ENCODE measurements at places on chromosomes 5 and 9.

DNA sequence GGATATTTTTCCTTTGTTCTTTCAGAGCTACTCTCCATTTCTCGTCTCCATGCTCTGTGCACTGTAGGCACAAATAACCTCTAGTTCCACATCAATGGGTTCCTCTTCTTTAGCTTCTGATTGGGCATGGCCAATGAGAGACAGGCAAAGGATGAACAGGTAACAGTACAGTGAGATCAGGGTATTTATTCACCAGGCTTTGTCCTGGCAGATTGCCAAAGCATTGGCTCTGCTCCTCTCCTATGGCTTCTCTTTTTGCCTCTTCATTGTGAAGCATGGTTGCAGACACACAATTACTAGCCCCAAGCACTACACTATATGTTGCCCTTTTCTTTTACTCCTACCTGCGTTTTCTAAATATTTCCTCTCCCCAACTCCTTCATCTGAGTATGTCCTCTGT lies 215.1 kb upstream of the ARRDC3 start:
- DNase-seq, result no peak

DNA sequence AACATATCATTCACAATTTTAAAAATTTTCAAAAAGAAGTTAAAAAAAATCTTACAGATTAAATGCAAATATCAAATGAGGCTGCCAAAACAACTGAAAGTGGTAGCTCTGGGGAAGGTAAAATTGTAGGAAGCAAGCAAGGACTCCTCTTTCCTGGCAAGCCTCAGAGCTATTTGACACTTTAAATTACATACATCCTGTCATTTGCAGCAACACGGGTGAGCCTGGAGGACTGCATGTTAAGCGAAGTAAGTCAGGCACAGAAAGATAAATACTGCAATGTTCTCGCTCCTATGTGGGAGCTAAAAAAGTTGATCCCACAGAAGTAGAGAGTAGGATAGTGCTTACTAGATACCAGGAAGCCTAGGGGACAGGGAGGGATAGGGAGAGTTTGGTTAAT lies 58.0 kb downstream of the LPAR1 start:
- no peak for DNase-seq

DNA sequence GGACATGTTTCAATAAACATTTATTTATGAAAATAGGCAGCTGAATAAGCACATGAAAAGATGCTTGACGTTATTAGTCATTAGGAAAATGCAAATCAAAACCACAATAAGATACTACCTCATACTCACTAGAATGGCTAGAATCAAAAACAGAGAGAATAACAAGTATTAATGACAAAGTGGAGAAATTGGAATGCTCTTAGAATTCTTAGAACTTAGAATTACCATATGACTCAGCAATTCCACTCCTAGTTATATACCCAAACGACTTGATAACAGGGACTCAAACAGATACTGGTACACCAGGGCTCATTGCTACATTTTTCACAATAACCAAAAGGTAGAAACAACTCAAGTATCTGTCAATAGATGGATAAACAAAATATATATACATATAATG lies 15.1 kb upstream of the TRIM36 start:
- no peak for DNase-seq

- no peak for DNase-seq
Observed at GRCh38 chr9:124662561-124662960, 108.5 kb downstream of the NR6A1 start.

- DNase-seq, result no peak
Observed at GRCh38 chr5:22593592-22593991, 259.6 kb downstream of the CDH12 start.

- peak; percentile 88 for DNase-seq
Observed at GRCh38 chr9:2809692-2810419, 34.0 kb downstream of the PUM3 start.

GRCh38 chr5:155004138-155004744 lies 9.3 kb upstream of the KIF4B start:
- DNase-seq, result no peak

DNA sequence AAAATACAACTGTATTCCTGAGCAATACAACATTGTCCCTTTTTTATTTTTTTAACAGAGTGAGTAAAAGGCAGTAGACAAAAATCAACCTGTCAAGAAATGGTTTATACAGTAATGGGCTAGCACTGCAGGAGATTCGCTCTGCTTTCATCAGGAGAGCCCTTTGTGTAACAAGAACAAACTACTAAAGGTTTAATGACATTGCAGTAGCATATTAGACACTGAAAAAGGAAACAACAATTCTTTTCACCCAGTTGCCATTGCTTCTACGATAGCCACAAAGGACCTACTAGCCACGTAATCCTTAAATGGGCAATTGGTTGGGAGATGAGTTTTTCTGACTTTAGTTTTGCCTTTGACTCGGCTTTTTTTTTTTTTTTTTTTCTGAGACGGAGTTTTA lies 319.8 kb upstream of the TRPM3 start:
- no peak for DNase-seq

GRCh38 chr9:110641293-110641692 lies 27.3 kb upstream of the MUSK start:
- DNase-seq, result peak; percentile 34

GRCh38 chr9:2427120-2427891 lies 194.3 kb upstream of the VLDLR start:
- no peak for DNase-seq

- no peak for DNase-seq
Observed at GRCh38 chr5:124581738-124582560, 164.5 kb downstream of the ZNF608 start.

- no peak for DNase-seq
Observed at GRCh38 chr5:115424030-115424429, 120.5 kb downstream of the FEM1C start.

DNA sequence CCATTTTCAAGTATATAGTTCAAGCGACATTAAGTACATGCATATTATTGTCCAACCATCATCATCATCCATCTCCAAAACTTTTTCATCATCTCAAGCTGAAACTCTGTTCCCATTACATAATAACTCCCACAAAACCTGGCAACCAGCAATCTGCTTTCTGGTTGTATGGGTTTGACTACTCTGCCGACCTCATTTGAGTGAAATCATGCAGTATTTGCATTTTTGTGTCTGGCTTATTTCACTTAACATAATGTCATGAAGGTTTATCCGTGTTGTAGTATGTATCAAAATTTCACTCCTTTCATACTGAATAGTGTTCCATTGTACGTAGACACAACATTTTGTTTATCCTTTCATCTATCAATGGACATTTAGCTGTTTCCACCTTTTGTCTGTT lies 74.8 kb downstream of the SGCD start:
- DNase-seq, result no peak

GRCh38 chr5:111676926-111677415 lies 80.0 kb downstream of the NREP start:
- no peak for DNase-seq

- DNase-seq, result no peak
Observed at GRCh38 chr5:119327018-119327417, 28.8 kb upstream of the TNFAIP8 start.

GRCh38 chr9:118059484-118060278 lies 355.5 kb downstream of the TLR4 start:
- no peak for DNase-seq

GRCh38 chr5:6365142-6365976 lies 13.0 kb downstream of the MED10 start:
- no peak for DNase-seq

- DNase-seq, result no peak
Observed at GRCh38 chr5:35213608-35214007, 16.7 kb downstream of the PRLR start.

- DNase-seq, result no peak
Observed at GRCh38 chr5:77379558-77380061, 112.5 kb downstream of the WDR41 start.

DNA sequence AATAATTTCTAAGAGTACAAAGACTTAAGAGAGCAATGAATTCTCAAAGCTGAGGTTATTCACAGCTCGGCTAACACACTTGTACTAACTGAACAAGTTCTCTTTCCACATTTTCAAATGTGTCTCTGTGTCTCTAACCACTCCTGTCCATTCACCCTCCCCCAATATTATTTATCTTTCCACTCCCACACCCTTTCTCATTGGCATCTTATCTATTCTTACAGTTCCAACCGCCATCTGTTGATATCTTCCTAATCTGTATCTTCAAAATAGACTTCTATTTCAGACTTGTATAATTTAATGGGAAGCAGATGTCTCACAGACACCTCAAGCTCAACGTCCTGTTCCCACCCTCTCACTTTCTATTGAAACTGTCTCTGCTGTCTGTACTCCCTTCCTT lies 205.9 kb downstream of the ANXA1 start:
- no peak for DNase-seq

DNA sequence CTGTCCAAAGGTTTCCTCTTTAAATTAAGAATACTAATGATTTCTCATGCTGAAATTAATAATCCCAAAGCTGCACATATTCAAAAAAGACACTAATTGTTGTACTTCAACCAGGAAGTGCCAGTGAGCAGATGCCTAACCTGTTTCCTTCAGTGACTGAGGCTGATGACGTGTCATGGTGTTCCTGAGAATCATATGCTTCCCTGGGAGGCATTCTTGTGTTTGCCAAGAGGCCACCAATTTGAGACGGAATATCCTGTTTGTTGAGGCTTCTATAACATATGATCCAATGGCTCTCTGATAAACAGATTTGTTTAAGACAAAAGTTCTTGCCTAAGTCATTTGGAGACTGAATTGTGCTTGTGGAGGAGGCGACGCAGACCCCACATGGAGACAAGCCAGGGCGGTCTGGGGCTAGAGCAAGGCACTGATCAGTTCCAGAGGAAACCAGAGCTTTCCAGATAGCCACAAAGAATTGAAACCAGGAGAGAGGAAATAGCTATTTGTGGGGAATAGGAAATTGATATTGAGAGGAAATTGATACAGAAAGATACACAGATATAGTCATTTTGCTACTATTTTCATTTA lies 66.4 kb upstream of the ZNF608 start:
- no peak for DNase-seq

DNA sequence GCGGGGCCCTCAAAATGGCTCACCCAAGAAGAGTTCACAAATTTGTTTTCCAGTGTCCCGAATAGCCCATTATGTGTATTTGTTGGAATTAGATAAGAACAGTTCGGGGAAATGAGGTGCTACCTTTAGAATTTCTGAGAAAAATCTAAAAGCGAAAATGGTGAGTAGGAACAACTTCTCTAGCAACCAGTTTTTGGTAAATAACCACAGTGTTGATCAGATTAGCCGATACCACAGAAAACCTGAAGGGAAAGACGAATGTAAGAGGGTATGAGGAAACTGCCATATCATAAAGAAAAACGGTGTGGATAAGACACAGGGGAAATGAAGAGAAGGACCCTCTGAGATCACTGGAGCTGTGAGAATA lies 31.0 kb downstream of the ADAM19 start:
- no peak for DNase-seq

GRCh38 chr9:17878810-17879370 lies 300.0 kb downstream of the SH3GL2 start:
- no peak for DNase-seq

- no peak for DNase-seq
Observed at GRCh38 chr9:69940674-69941073, 103.0 kb upstream of the MAMDC2 start.
